CD8-positive, alpha-beta memory T cell (primary cell): ENCODE measurements at places on chromosomes 6 and 20.

DNA sequence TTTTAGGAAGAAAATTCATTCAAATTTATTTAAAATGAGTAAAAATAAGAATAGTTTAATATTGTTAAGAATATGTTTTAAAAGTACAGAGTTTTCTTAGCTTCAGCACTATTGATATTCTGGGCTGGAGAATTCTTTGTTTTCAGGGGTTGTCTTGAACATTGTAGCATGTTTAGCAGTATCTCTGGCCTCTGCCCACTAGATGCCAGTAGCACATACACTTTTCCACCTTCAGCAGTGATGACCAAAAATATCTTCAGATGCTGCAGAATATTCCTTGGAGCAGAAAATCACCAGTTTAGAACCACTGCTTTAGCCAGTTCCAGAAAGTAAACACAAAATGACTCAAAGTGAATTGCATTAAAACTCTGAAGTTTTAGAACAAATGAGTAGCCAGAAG lies 19.4 kb upstream of the SDHAF4 start:
- no peak for DNase-seq

- no peak for DNase-seq
Measured at GRCh38 chr20:42775037-42775436, 414.7 kb downstream of the PTPRT start.

- DNase-seq, result no peak
Measured at GRCh38 chr6:95687839-95688238, 110.5 kb downstream of the MANEA start.

DNA sequence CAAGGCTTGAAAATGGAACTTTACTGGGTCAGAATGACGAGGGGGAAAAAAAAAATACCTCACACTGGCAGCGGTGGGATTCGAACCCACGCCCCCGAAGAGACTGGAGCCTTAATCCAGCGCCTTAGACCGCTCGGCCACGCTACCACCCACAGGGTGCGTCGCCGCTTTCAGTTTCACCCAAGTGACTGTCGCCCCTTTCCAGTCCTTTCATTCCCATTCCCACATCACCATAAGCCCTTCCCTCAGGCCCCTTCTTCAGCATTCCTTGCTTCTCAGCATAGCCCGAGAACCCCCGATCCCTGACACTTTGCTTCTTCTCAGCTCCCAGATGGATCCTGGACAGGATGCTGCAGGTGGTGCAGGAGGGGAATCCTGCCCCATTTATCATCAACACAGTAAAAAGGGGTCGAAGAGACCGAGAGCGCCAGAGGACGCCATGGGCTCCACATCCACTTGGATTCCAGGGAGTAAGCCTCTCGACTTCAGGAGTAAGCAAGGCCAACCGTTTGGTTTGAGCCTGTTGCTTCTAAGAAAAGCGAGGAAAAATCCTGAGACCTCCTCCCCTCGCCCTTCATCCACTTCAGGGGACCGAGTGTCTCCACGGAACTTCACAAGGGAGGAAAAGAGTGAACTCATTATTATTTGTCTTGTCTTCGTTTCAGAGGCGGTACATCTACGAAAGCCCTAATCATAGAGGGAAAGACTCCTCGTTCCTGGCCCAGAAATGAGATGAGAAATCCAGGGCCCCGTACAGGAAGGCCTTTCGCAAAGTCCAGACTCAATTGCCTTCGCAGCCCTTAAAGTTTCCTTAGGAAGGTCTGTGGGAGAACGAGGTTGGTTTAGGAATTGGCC lies 20.0 kb upstream of the TRIM27 start:
- no peak for DNase-seq

- no peak for DNase-seq
Measured at GRCh38 chr20:45010399-45010828, 44.1 kb downstream of the STK4 start.

DNA sequence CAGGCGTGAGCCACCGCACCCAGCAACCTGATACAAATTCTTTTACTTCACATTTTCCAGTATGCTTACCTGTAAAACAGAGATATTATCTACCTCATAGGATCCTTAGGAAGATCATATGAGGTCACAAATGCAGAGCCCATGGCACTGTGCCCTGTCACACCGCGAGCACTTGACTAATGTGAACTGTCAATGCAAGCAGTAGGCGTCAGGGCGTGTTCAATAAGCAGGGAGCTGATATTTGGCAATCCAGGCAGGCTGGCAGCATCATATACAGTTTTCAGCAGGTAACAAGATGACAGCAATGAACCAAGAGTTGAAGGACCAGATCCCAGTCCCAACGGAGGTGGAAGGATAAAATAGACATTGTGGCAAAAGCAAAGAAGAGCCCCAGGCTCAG lies 14.6 kb upstream of the ARID1B start:
- DNase-seq, result no peak

DNA sequence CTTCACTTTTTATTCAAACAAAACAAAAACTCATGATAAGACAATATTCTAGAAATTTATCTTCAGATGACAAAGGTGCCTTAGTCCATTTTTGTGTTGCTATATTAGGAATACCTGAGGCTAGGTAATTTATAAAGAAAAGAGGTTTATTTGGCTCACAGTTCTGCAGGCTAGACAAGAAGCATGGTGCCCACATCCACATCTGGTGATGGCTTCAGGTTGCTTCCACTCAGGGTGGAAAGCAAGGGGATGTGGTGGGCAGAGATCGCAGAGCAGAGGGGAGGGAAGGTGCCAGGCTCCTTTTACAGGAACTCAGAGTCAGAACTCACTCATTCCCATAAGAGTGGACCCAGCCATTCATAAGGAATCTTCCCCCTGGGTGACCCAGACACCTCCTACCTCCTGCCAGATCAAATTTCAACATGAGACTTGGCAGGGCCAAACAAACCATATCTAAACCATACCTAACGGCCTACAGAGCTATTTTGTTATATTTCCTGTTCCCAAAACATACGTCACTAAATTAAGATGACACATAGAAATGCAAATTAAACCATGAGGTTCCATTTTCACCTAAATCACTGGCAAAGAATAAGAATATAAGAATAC lies 26.4 kb downstream of the ABHD12 start:
- no peak for DNase-seq

DNA sequence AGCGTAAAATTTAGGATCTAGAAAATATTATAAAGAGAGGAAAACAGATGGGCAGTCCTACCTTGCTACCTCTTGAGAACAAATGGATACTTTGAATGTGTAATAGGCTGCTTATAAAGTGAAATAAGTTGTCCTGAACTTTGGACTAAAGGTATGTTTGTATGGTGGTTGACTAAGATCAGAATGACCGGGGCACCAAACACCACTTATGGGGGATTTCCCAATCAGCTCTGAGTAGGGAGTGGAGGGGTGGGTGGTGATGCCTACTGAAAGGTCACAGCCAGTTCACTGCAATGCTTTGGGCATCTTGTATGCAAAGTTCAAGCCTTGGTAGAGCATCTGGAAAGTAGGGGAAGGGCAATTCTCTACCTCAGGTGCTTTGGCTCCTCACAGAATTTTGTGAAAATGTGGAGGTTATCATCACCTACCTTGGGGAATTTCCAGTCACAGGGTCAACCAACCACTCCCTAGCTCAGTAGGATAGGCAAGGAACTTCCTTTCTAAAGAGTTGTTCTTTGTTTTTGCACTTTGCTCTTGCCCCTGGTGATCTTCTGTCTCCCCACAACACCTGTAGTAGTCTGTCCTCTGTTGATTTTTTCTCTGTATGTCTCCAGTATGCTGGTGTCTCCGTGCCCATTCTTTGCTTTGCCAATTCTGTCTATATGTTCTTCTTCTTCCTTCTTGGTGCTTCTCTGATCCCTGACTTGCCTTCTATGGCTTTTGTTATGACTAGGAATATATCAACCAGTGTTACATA lies at the start of gene TRIM31:
Gene TRIM31, minus strand, starts transcription at position 88 of the 757 bp plus-strand sequence. CDS start 285 bp downstream, outside the sequence.
- no peak for DNase-seq

GRCh38 chr6:85183841-85184240 lies 266.0 kb upstream of the NT5E start:
- DNase-seq, result no peak

- no peak for DNase-seq
Measured at GRCh38 chr6:167350275-167350696, 25.4 kb downstream of the TTLL2 start.

- DNase-seq, result no peak
Measured at GRCh38 chr20:51918561-51918960, 116.2 kb upstream of the SALL4 start.

DNA sequence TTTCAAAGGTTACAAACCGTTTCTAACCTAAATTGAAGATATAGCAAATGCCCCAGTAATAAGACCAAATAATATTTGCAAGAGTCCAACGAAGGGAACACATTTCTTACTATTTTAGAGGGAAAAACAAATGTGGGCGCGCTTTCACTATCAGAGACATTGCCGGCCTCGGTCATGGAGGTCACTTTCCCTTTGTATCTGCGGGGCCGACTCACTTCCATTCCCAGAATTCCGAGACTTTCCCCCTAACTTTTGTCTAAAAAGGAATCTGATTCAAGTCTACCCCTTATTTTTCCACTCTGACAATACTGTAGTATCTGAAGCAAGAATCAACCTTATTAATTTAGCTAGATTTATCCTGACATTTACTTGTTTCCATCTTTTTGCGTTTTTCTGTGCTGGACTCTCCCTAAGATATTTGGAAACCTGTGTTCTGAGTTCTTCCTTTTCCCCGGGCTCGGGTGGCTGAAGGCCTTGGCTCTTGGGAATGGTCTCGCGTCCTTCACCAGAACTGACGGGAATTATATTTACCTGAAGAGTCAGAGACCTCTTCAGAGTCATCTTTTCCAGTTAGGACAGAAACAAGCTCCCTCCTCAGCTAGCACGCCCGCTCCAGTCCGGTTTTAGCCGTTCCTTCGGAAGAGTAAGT lies 71.8 kb upstream of the ZNF184 start:
- no peak for DNase-seq

GRCh38 chr20:5377484-5377883 lies 60.7 kb upstream of the PROKR2 start:
- no peak for DNase-seq

DNA sequence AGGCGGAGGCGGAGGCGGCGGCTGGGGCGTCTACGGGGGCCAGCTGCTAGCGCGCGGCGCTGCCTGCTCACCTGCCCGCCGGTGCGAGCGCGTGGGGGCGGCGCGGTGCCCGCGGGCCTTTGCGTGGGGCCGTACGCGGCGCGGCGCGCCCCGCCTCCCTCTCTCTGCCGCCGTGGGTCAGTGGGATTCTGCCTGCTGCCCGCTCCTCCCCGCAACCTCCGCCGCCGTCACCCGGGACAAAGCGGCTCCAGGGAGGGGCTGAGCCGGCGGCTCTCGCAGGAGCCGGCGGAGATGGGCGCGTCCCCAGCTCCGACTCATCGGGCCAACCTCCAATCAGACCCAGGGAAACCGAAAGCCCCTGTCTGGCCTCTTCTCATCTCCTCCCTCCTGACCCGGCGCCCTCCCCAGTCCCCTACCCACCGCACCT lies at the start of gene RCAN2:
Gene RCAN2, minus strand, starts transcription at position 249 of the 427 bp plus-strand sequence.
- peak; percentile 5 for DNase-seq

DNA sequence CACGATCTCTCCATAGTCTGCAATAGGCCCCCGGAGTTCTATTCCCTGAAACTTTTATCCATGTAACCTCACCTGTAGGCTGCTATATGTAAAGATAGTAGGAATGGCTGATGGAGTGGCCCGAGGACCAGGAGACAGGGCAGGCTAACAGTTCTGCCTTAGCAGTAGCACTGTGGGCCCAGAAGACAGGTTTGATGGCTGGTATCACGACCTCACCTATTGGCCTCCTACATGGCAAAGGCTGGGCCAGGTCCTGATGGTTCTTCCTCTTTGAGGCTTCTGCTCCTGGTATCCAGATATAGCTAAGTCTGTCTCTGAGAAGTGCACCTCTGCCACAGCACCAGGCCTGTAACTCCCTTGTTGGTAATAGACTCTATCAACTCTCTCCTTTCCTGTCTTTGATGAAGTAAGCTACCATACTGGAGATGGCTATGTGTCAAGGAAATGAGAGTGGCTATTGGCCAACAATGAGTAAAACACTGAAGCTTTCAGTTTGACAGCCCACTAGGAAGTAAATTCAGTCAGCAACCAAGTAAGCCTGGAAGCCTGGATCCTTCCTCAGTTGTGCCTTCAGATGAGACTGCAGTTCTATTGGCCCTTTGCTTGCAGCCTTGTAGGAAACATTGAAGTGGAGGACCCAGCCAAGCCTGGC lies 5.7 kb downstream of the SPEF1 start:
- DNase-seq, result no peak

DNA sequence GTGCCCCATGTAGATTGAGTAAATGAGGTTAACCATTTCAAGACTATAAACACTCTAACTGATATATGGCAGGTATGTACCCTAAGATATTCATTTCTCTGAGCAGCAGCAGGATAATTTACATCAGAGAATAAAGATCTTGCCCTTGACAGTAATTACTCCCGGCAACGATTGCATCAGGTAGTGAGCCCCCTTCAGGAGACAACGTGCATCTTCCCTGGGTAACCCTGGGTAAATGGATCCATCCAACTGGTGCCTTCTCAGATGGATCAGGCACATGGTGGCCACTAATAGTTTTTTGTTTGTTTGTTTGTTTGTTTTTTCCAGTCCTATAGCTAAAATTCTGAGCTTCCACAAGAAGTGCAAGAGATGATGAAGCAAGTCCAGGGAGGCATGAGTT lies 469.4 kb upstream of the SLC35B3 start:
- DNase-seq, result no peak

GRCh38 chr6:145071836-145072235 lies 663.5 kb downstream of the EPM2A start:
- no peak for DNase-seq

GRCh38 chr20:60108397-60108796 lies 150.2 kb downstream of the CDH26 start:
- DNase-seq, result no peak

DNA sequence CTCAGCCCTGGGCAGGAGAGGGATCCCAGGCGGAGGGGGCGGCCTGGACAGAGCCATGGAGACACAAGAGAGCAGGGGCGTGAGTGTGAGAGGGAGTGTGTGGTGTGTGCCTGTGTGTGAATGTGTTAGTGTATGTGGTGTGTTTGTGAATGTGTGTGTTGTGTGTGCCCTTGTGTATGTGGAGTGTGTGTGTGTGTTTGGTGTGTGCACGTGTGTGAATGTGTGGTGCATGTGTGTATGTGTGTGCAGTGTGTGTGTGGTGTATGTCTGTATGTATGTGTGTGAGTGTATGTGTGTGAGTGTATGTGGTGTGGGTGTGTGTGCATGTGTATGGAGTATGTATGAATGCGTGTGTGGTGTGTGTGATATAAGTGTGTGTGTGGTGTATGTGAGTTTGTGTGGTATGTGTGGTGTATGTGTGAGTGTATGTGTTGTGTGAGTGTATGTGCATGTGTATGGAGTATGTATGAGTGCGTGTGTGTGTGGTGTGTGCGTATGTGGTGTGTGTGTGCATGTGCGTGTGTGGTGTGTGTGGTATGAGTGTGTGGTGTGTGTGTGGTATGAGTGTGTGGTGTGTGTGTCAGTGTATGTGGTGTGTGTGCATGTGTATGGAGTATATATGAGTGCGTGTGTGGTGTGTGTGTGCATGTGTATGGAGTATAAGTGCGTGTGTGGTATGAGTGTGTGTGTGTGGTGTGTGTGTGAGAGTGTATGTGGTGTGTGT lies 175.2 kb upstream of the AFDN start:
- DNase-seq, result no peak

- DNase-seq, result peak; percentile 37
Measured at GRCh38 chr6:26017632-26017966, 55.0 kb downstream of the TRIM38 start.

- no peak for DNase-seq
Measured at GRCh38 chr20:23497536-23497935, 6.6 kb downstream of the CST8 start.
